Activated CD4-positive, alpha-beta T cell treated with anti-CD3 and anti-CD28 coated beads, Interleukin-2, amount 10 ng/mL, durations not matched to agents 24 days and 14 days (primary cell): ENCODE measurements at places on chromosomes 2 and 18. TPM values are rescaled to one million over a fixed set of nuclear protein-coding genes. Genes with fewer than 3 reads are reported as not detected.

DNA sequence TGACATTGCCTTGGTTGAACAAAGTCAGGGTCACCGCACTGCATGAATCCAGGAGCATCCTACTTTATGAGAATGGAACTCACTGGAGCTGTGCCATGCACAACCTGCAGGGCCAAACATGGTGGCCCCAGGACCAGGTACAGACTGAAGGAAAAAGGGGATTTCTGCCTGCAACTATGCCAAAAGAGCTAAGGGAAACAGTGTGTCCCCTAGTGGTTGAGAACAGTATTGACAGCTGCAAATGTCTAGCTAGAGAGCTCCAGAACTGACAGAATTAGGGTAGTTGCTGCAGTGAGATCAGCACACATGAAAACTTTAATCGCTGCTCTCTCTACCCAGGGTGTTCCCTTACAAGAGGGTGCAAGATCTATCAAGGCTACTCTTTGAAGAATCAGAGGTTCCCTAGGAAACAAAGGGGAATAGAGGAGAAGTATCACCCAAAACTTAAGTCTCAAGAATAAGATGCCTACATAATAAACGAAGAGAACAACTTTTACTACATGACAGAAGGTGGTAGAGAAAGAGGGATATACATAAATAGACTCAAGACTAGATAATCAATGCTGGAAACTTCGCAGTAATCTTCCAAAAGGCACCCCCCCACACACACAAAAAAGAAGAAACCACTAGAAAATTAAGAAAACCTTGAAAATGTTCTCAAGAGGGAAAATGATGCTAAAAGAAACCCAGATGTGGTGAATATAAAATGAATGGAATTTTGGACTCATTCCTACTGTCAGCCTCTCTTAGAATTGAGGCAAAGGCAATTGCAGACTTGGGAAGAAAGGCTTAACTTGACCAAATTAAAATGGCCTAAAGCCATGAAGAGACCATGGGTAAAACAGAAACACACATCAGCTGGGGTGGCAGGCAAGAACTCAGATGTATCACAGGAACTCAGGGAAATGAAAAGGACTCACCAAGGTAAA is 43.6 kb upstream of the IHH start:
- DNase-seq = peak; percentile 74

The SLC11A1 gene
- total RNA-seq = 0.12 and 0.19 TPM in 2 replicates

- no peak for DNase-seq
Measured at GRCh38 chr2:174108579-174108978, 139.8 kb downstream of the OLA1 start.

The GALNT5 gene
- total RNA-seq = not detected in 2 replicates

The ADI1 gene
- total RNA-seq = 33.7 and 36.2 TPM in 2 replicates

The EPAS1 gene
- 16.2 and 19.4 TPM in 2 replicates for total RNA-seq

GRCh38 chr2:152542995-152543481 is 174.2 kb downstream of the PRPF40A start:
- no peak for DNase-seq

The SNRPD1 gene
- 182 and 192 TPM in 2 replicates for total RNA-seq

GRCh38 chr18:39846265-39846664 is 2108.8 kb upstream of the PIK3C3 start:
- no peak for DNase-seq

DNA sequence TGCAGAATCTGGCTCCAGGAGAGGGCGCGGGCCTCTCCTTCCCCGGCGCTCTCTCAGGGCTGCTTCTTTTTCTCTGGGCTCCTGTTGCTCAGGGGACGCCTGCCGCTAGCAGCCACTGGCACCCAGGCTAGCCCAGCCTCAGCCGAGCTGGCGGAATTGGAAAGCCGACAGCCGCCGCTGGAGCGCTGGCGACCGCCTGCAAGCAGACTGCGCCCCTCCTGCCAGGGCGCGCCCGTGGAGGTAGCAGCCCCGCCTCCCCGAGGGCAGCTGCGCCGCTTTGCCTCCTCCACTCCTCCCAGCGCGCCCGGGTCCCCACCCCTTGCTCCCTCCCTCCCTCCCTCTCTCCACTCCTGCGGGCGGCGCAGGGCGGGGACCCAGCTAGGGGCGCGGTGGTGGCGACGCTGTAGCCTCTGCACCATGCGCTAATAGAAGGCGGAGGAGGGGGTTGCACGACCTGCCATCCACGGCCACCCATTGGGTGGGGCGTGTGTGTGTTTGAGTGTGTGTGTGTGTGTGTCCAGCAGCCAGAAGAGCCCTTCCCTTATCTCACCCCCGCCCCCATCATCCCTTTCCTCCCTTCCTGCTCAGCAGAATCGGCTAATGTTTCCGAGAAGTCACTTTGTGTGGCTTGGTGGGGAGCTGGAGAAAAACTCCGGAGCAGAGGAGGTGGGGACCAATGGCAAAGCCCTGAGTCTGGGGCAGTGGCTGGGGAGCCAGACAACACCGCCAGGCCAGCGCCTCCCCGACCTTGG is at the start of gene SCN9A:
TSS of gene SCN9A (minus strand) at position 209 of the 752 bp plus-strand sequence. CDS start 64,188 bp downstream, outside the sequence.
- peak; percentile 80 for DNase-seq

DNA sequence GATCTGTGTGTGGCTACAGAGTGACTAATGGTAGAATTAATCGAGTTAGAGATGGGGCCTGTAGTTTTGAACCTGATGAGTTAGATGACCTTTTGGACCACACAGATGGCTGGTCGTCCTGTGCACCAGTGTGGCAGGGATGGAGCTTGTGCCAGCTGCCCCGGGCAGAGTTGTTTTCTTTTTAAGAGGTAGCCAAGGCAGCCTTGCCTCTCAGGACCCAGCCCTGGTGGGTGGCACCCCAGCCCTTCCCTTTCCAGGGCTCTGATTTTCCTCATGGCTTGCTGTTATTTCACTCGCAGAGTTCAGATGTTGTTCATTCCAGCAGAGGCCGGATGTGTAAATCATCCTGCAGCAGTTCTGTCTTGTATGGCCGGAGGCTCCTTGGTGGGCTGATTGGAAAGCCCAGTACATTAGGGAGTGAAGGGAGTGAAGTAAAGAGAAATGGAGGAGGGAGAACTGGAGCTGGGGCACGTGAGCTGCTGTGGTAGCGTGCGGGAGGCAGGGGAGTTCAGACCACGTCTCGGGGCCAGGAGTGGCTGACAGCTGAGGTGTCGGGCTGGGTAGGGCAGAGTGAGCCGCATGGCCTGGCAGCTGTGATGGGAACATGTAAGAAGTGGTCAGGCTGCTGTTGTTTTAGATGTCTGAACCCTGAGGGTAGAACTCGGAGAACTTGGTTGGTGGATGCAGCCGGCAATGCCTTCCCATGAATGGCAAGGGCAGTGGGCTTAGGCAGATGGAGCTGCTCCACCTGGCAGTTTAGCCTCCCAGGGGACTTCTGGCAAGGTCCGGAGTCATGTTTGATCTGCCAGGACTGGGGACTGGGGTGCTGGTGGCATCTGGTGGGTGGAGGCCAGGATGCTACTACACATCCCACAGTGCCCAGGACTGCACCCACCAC is 28.8 kb downstream of the ASAP2 start:
- no peak for DNase-seq

DNA sequence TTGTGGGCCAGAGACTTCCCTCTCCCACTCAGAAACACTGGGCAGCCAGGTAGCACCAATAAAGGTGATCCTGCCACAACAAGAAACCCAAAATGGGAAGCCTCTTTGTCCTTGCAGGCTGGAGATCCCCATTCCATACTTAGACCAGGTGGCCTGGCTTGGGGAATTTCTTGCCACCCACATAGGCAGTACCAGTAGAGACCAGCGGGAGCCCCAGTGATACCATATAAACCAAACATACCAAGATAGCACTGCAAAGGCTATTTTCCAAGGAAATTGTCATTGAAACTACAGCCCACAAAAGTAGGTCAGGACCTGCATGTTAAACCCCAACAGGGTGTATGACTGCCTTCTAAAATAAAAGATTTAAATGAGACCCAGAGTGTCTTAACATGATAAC is 171.6 kb downstream of the DIS3L2 start:
- DNase-seq = no peak

The GPAT2 gene
- total RNA-seq = 20.4 and 22.6 TPM in 2 replicates

DNA sequence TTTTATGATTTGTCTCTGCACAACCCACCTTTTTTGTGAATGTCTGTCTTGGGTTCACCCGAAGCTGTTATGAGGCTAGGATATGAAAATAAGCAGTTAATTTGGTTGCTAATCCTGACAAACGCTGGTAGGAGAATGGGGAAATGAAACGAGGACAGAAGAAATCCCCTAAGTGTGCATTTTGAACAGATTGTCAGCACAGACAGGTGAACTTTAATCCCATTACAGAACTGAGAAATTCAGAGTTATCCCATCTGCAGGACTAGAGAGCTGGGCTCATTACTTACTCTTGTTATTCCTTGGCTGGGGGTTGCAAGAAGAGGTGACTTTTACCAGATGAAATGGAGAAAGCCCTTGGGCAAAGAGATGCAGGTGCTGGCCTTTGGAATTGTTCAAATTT is 123.3 kb upstream of the NYAP2 start:
- DNase-seq = no peak

GRCh38 chr2:68766376-68766845 is 31.8 kb downstream of the ARHGAP25 start:
- DNase-seq = peak; percentile 92

The RNF152 gene
- 0.37 and 0.92 TPM in 2 replicates for total RNA-seq

DNA sequence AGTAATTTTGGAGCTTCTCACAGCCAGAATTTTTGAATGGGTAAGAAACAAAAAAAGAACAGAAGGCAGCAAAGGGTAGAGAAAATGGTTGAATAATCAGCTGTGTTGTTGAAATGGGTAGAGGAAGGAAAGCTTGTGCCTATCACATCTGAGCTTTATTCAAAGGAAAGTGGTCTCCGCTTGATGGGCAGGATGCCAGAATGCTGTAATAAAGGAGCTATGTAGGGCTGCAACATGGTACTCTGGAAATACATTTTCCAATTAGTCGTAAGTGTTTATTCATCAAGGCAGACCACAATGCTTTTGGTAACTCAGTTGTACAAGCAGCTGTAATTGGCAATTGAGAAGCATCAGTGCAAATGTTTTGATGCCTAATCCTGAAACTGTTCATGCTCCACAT is 196.9 kb downstream of the ICOS start:
- DNase-seq = no peak

The TRIM43 gene
- not detected in 2 replicates for total RNA-seq

DNA sequence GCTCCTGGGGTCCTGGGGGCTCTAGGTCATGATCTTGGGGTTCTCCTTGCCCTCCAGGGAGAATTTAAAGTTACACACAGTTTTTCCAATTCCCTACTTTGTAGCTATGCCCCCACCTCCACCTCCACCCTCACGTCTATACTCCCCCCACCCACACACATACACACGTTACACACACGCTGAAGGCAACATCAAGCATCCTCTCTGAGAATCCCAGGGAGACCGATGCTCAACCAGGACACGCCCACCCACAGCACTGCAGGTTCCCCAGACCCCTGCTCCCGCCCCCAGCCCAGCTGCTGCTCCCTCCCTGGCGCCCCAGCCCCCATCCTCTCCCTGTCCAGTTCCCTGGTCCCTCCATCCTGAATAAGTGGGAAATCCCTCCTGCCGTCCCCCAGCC is 6.4 kb upstream of the TNS1 start:
- no peak for DNase-seq

The OR6B2 gene
- total RNA-seq = not detected in 2 replicates

- DNase-seq = no peak
Measured at GRCh38 chr2:198259496-198259895, 455.1 kb downstream of the PLCL1 start.

The EMILIN1 gene
- total RNA-seq = 1.1 and 1.4 TPM in 2 replicates

DNA sequence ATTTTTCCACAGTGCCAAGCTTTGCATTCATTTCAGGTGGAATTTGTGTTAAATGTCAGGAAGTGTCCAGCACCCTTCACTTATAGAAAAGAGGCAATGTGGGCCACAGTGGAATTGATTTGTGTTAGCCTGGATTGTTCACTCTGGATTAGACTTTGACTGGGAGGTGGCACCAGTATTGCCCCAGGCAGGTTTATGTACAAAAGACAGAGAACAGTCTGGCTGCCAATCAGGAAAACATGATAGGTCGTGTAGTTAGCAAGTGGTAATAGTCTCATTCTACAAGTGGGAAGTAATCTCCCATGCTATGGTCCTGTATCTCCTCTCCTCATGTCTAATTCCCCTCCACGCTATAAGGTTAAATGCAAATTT is 45.6 kb downstream of the RAB27B start:
- DNase-seq = no peak

GRCh38 chr2:68172990-68173700 is 15.5 kb downstream of the PNO1 start:
- DNase-seq = no peak

DNA sequence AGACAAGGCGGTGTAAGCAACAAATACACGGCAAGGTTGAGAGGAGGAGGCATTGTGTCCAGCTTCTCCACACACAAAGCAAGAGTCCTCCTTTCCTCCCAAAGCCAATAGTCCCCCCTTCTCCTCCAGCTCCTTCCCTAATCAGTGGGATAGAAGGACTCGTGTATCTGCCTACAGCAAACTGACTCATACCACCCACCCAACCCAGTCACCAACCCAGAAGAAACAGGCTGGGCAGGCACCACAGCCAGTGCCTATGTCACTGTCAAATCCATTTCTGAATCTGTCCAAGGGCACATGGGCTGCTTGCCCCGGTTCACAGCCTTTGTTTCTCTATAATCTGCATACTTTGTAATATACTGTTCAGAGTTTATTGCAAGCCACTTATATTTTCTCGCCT is 19.2 kb upstream of the NMS start:
- no peak for DNase-seq

GRCh38 chr2:26583381-26583911 is 57.7 kb downstream of the CIB4 start:
- no peak for DNase-seq

GRCh38 chr2:13543550-13543949 is 826.8 kb downstream of the TRIB2 start:
- DNase-seq = no peak

DNA sequence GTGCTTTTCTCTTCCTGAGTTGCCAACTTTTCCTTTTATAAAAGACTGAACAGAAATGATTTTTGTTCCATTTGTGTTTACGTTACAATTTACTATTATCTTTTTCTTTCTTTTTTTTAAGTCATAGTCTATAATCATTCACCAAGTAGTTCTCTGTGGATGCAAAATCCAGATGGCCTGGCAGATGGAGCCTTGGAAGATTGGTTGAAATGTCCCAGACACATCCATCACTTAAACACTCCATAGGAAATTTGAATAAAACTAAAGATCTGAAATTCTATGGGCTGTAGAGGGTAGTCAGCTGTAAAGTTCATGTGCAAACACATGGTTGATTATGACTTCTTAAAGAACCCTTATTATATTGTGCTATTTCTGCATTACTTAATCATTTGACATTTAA is 164.8 kb upstream of the DOCK10 start:
- DNase-seq = no peak

DNA sequence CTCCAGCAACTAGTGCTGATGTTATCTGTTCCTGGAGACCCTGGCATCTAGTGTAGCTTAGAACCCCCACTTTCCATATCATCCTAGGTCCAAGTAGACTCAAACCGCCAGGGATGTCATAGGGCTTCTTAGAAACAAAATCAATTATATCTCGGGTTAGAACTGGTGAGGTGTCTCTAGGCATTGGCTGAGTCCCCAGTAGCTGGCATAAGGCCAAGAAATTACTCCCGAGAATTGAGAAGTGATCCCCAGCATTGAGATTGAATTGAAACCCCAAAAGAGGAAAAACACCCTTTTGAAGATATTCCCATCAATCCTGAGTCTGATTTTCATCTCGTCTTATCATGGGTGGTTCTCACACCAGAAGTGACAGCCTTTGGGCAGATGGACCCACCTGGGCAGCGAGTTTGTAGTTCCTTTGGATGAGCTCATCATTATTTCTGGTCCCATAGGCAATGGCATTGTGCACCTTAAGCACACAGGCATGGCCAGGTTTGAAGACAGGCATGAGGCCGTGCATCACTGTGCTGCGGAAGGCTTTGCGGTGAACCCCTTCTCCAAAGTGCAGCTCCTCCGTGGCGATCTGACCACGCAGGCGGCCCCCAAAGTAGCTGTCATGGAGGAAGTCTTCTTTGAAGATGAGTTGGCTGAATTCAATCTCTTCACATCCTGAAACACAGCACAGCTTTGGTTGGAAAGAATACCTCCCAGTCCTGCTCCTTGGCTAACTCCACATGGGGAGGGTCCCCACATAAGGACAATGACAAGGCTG is 112.2 kb downstream of the ALPK2 start:
- DNase-seq = no peak
